ENCODE measurements at places on chromosomes 16 and 17.

- DNase-seq = no peak
These were observed 66.0 kb downstream of the CDK12 start for GRCh38 chr17:39527220-39527813.

DNA sequence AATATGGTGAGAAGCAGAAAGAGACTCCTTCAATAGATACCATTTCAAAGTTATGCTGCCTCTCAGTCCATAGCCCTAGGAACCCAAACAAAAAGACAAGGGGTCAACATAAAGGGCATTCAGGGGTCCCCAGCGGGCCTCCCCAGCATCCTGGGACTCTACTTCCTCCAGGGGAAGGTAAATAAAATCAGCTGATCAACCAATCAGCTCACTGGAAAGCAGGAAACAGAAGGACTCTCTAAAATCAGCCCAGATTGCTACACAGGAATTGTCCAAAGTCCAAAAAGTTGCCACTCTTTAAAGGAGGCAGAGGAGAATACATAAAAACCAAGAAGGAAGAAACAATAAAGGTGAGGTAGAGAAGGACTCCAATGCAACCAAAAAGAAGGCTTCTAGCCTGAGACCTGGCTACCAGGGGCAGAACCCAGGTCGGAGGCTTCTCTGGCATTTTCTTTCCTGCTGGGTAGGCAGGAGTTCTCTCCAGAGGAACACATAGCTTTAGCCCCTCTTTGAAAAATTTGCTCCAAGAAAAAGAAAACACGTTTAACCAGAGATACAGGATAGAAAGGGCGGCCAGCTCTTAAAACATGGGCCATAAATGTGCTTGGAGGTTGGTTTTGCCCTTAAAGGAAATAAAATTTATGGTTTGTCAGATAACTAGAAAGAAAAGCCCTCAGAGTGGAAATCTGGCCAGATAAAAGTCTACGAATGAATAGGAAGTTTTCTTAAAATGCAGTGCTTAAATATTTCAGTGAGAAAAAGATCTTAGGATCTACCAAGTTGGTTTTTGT is 404.6 kb downstream of the SOX9 start:
- DNase-seq = no peak

GRCh38 chr17:66481271-66481670 is 178.9 kb downstream of the PRKCA start:
- DNase-seq = no peak

DNA sequence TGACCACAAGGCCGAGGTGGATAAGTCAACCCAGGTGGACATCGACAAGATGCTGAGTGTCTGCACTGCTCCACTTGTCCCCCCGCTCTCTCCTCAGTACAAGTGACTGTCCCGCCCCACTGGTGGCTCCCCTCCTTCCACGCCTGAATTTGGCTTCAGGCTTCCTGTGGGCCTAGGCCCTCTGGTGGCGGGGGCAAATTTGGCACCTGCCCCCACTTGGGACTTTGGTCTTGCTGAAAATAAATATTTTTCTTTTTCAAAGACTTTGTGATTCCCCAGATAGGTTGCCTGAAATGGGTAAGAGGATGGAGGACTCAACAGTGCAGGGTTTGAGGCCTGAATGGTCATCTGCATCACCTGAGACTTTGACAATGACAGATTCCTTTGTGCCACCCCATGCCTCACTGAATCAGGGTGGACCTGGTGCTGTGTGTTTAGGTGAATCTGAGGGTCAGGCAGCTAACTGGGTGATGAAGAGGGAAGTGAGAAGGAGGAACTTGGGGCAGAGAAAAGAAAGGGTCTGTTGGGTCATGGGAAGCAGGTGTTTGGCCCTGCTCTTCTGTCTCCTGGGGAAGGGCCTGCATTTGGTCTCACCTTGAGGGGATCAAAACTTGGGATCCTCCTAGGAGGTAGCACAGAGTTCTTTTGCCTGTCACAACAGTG is 2.0 kb downstream of the C16orf86 start:
- DNase-seq = no peak

DNA sequence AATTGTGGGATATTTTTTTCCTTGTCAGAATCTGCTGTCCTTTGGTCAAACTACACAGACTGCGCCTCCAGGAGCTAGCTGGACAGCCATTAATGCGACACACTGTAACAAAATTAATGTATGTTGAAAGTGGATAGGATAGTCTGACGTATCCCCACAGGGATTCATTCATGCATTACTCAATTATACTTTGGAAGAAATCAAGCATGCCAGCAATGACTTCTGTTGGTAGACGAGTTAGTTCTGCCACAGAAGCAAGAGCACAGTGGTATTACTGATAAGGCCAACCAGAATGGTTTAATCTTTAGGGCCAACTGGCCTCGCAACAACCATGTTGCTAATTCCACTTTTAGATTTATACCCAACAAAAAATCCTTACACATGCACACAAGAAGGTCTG is 106.4 kb upstream of the TOB1 start:
- DNase-seq = no peak

GRCh38 chr17:47654991-47655390 is 5.3 kb downstream of the KPNB1 start:
- no peak for DNase-seq

DNA sequence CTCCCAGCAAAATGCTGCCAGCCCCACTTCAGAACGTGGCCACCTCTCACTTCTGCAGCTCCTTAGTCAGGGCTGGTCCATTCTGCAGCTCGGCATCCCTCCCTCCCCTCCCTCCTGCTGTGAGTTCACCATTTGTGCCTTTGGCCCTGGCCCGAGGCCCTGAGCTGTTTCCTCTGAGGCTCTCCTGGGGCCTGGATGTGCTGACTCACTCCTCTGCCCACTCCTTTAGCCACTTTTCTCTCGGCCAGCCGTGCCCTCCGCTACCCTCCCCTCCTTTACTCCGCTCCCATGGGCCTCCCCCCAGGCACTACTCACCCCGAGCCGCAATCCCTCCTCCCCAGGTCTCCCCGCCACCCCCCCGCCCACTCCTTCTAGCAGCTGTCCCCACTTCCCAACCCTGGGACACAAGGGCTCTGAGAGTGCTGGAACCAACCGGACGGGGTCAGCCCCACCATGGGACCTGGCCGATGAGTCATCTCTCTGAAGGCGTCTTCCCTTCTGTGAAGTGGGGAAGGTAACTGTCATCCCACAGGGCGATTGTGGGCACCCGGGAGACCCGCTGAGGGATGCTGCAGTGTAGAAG is 11.5 kb downstream of the KCNG4 start:
- DNase-seq = peak; percentile 95

All from EL (cell line).